ENCODE measurements at places on chromosomes 3 and 15. TPM values are rescaled to one million over a fixed set of nuclear protein-coding genes. Genes with fewer than 3 reads are reported as not detected.

The OR5K2 gene
- not detected for total RNA-seq

GRCh38 chr15:40055576-40056293, 16.8 kb upstream of the SRP14 start:
- DNase-seq = peak; percentile 10

GRCh38 chr3:44074181-44074580, 167.5 kb upstream of the TOPAZ1 start:
- DNase-seq = no peak

DNA sequence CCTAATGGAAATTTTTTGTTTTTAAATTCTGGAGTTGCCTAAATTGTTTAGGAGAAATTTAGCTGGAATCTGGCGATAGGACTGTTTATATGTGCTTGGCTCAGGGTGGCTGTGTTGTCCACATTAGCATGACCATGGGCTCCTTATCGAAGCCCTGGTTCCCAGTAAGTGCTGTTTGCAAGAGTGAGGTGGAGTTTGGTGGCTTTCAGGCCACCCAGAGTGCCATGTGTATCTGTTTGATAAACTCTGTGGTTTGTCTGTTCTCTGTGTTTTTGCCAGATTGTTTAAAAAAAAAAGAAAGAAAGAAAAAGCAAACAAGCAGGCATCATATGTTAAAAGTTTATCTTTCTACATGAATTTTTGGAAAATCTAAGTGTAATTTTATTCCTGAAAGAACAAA, 51.5 kb downstream of the PLCL2 start:
- DNase-seq = no peak

The AADAC gene
- total RNA-seq = not detected

- no peak for DNase-seq
Measured at GRCh38 chr3:143298886-143299535, 179.4 kb downstream of the CHST2 start.

The TSEN2 gene
- total RNA-seq = 17.7 TPM

GRCh38 chr3:178381555-178381954, 154.7 kb upstream of the KCNMB2 start:
- no peak for DNase-seq

- no peak for DNase-seq
Measured at GRCh38 chr3:126408099-126408498, 13.4 kb downstream of the CFAP100 start.

DNA sequence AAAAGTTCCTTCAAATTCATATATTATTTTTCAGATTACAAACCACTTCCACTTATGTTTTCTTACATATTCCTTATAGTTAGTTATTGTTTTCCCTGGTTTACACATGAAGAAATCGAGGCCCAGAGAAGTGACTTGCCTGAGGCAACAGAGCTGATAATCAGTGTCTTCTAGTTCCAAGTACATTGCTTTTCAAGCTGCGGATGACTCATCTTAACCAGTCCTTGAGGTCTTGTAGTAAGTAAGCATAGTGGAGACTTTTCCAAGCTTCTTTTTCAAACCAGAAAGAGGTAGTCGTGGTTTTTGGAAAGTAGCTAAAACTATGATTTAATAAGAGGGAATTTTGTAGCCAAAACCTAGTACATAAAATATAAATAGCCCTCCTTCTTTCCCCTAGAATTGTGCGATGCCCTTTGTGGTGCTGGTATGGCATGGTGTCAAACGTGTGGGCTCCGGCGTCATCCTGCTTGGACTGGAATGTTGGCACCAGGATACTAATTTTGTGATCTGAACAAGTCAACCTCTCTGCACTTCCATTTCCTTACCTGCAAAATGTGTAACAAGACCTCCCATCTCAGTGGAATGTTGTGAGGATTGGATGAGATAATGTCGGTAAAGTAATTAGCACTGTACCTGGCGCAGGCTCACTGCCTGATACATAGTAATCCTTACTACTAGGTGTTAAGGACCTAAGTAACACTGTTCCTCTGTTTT, 19.0 kb upstream of the DLG1 start:
- DNase-seq = no peak

GRCh38 chr3:130904491-130904890, 10.6 kb downstream of the ATP2C1 start:
- DNase-seq = no peak

The FGF12 gene
- 0.56 TPM for total RNA-seq

DNA sequence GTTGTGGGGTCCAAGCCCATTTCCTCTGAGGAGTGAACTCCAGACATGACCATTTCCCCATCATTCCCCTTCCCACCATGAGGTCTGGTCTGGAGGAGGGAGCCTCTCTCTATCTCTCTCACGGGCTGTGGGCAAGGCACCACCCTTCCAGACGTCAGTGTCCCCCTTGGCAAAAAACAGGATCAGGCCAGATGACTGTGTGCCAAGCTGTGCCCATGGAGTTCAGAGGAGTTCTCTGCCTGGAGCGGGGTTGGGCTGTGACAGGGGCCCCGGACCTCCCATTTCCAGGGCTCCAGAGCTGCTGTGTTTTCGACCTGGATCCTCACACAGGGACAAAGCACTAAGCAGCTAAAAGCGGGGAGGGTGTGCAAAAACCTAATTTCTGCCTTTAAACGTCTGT, 124.5 kb downstream of the RAB11A start:
- DNase-seq = no peak

DNA sequence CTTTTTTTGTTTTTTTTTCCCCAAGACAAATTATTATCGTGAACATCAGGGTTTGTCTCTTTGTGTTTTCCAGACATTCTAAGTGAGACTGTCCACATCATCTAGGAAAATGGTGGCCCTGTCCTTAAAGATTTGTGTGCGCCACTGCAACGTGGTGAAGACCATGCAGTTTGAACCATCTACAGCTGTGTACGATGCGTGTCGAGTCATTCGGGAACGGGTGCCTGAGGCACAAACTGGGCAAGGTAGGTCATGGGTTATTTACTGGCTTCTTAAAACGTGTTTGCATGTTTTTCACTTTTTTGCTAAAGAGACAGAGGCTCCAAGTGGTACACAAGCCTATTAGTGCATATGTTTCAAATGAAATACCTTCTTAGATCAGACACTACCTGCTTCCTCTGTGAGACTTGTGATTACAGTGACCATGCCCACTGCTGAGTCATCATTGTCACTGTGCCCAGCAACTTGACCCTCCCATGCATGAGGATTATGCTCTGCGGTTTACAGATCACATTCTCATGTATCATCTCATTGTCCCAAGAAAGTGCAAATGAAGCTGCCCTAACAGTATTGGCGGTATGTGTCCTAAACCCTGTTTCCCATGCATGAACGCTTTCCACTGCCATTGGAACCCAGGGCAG, 395.2 kb upstream of the TPM1 start:
- peak; percentile 61 for DNase-seq

DNA sequence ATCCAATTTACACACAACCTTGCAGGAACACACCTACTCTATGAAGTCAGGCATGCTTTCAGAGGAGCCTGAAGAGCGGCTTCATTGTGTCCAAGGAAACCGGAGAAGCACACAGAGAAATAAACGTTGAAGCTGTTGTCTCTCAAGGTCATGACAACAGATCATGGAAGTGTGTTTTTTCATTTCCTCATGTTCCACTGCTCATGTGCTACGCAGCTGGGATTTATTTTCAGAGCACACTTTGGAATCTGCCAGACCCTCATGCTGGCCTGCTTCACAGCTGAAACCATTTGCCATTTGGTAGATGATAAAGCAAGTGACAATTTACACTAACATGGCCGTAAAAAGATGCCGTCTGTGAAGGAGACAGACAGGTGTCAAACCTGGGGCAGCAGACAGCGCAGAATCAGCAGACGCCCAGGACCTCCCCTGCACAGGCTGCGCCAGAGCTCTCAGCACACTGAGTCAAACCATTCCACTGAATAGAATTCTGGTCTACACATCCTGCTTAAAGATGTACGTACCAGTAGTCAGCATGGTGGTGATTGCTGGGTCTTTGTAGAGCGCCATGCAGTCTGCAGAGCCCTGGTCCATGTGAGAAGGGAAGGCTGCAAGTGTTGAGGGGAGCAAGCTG, 99.3 kb downstream of the ARNT2 start:
- no peak for DNase-seq

The PROS1 gene
- total RNA-seq = 16.1 TPM

- DNase-seq = peak; percentile 62
Measured at GRCh38 chr15:62390791-62391640, 225.9 kb upstream of the C2CD4B start.

DNA sequence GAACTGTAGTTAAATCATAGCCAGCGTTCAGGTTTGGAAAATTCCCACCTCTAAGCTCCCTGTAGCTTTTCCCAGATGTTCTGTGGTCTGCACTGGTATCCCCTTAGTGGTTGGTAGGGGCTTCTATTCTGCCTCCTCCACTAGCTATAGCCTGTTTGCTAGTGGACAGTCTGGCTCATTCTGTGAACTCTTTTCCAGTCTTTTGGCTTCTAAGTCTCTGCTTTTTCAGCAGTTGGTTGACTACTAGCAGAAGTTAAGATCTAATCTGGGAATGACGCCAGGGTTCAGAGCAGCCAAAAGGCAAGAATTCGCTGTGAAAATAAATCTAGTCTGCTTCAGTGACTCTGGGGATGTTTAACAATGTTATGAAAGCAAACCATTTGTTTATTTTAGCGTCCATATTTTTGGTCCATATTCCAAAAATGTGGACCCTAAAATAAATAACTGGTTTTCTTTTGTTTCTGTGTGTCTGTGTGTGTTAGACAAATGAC, 73.7 kb upstream of the WDR72 start:
- no peak for DNase-seq

DNA sequence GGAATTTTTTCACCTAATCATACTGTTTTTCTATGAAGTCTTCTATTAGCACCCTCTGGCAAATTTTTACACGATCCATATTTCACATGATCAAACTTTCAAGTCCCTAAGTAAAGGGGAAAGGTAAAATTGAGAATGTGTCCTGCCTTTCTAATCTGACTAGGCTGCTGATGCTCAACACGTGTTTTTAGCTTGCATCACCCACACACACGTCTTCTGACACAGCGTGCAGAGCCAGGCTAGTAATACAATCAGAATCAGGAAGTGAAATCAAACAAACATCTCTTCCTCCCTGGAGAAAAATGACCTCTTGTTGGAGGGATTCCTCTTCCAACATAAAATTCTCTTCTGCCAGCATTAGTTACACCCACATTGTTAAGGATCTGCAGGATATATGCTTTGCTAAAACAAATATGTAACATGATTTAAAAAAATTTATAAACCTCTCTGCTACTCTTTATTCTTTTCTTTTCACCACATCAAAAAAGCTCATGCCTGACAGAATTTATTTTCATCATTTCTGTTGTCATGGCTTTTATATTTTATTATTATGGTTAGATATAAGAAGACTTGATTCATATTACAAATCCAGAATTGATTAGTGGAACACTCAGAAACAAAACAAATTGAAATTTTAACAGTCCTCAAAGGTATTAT, 122.4 kb downstream of the RAP2B start:
- peak; percentile 15 for DNase-seq

GRCh38 chr3:144119633-144120032, 148.0 kb downstream of the DIPK2A start:
- DNase-seq = no peak

DNA sequence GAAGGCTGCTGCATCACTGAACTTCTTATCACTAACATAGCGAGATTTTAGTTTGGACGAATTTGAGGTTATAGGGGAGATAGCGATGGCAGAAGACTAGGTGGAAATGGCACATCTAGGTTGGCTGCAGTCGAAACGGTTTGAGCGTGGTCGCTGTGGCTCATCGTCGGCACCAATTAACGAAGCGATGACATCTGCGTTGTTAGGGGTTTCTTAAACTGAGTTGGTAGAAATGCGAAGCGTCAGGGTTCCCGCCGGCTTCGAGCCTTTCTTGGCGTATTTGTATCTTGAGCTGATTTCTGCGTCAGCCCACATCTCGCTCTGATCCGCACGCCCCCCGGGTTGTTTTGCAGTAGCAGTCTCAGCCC, 319 bp downstream of the LNP1 start:
- DNase-seq = peak; percentile 53

The CACNA1D gene
- total RNA-seq = 20.6 TPM

Data from left colon (tissue), 2 donors.